T-helper 2 cell treated with Interferon-gamma antibody and Interleukin-4, amounts not matched to agents 100 ng/mL and 5 ng/mL, for 36 hours (primary cell): ENCODE measurements at places on chromosomes 1 and 21. TPM values are rescaled to one million over a fixed set of nuclear protein-coding genes. Genes with fewer than 3 reads are reported as not detected.

KRTAP19-6 gene
- not detected in 2 replicates for total RNA-seq

OR2C3 gene
- 0.02 TPM in 1 of 2 replicates, not detected in the other for total RNA-seq

VANGL2 gene
- total RNA-seq: not detected in 2 replicates

OR10Z1 gene
- total RNA-seq: not detected in 2 replicates

FNDC5 gene
- total RNA-seq: not detected in 2 replicates

OR2L3 gene
- 0.11 TPM in 1 of 2 replicates, not detected in the other for total RNA-seq

MXRA8 gene
- 0.11 TPM in 2 replicates for total RNA-seq
